HT1080 (cell line): ENCODE measurements at places on chromosomes 5 and 9. TPM values are rescaled to one million over a fixed set of nuclear protein-coding genes. Genes with fewer than 3 reads are reported as not detected.

DNA sequence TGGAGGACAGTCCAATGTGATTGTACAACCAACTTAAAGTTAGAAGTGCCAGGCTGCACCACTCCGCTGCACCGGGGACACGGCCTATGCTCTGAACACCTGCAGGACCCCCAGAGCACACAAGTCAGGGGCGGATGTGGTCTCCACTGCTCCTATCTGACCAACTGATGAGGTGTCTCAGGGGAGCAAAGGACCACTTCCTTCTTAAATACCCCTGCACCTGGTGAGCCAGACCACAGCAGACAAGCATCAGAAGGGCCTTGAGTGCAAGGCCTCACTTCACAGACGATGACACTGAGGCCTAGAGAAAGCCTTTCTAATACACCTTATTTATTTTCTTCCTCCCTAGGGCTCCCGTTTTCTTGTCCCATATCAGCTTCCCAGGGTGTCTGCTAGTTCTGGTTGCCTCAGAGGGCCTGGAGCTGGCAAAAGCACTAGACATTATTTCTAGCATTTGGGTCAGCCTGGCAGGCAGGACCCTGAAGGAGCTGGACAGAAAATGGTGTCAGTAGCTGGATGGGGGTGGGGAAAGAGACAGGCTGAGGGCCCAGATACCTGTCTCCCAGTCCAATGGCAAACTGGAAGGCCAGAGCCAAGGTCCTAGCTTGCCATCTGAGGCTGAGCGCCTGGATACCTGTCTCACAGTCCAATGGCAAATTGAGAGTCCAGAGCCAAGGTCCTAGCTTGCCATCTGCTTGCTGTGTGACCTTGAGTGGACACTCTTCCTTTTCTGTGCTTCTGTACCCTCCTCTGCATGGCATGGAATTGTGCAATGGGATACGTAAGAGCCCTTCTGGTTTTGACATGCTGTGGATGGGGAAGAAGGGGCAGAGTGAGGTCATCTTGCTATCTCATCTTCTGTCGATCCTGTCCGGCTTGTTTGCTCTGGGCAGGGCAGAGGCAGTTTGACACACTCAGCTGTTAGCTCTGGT, 9.0 kb downstream of the CCDC69 start:
- no peak for DNase-seq

DNA sequence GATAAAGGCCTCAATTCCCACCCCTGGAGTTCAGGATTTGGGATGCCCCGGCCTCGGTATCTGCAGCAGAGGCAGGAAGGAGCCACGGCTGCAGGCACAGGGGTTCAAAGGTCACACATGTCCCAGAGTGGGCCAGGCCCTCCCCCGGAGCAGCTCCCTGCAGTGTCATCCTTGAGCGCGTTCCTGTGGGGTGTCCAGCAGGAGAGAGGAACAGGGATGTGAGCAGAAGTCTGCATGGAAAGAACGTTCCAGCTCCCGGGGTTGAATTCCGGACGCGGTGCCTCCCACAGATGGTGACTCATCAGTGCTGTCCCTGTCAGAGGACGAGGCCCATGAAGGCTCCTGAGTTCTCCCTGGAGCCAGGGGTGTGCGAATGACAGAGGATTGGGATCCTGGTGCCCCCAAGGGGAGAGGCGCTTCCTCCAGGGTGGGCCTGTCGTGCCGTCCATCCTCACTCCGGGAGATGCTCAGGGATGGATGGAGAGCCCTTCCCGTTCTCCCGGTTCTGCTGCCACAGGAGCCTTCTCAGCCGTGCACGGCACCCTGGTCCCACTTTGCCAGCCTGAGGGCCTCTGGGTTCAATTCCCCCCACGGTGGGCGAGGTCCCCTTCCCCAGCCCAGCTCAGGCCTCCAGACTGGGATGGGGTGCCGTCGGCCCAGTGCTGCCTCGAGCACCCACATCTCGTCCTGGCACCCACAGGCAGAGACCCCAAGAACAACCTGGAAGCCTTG, 3.1 kb downstream of the LCN1 start:
- DNase-seq: peak; percentile 68

The ATP10B gene
- total RNA-seq: not detected in 2 replicates

- no peak for DNase-seq
Measured at GRCh38 chr9:33143241-33143661, 23.9 kb downstream of the B4GALT1 start.

DNA sequence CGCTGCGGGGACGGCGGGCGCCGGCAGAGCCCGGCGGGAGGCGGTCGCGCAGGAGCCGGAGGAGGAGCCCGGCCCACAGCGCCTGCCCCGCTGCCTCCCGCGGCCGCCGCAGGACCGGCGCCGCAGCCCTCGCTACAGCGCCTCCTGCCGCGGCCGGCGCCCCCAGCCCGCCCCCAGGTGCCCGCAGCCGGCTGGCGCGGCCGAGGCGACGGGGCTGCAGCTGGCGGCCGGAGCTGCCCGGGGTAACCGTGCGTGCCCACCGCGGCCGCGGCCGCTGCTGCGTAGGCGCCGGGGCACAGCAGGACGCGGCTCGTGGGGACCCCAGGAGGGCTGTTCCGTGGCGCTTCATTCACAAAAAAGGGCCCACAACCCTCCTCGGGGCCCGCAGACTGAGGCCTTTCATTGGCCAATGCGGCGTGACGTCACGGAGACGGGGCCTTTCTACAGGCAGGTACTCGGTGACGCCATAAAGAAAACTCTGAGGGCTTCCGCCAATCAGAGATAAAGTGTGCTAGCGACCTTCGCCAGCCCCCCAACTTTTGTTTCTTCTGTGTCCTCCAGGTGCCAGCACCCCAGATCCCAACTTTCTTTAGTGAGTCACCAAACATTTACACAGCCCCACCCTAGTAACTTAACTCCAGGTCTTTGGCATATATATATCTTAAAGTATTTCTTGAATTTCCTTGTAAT, at the start of gene CDC14B:
TSS of gene CDC14B (minus strand) at position 353 of the 690 bp plus-strand sequence. CDS start 465 bp downstream, outside the sequence.
- DNase-seq: peak; percentile 80

The STPG3 gene
- total RNA-seq: not detected in 2 replicates

- no peak for DNase-seq
Measured at GRCh38 chr9:98502311-98502975, 206.3 kb downstream of the GABBR2 start.

GRCh38 chr5:16546732-16547131, 70.1 kb downstream of the RETREG1 start:
- no peak for DNase-seq

DNA sequence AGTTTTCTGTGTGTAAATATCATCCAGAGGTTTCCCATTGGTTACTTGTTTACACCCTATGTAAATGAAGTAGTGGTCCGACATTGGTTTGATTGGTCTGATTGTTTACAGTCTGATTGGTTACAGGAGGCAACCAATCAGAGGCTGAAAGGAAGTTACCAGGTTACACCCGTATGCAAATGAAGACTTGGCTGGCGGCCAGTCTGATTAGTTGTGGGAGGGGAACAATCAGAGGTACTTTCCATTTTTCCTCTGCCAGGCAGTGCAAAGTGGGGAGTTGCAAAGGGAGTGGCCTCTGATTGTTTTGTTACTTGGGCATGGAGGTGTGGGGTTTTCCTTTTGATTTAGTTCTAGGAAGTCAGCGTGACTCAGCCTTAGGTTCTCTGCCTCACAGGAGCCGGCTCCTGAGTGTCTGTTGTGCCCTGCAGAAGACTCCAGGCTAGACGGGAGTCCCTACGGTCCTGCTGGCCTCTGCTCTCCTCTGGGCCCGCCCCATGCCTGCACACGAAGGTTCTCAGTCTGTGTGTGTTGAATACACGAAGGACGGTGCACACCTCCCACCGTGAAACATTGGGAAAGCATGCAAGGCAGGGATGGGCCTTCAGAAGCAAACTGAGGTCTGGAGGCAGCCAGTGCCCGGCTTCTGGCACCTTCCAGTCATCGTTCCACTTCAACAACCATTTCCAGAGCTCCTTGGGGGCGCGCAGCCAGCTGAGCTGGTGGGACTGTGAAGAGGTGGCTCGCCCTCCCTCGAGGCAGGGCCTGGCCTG, 42.9 kb downstream of the OLFM1 start:
- peak; percentile 37 for DNase-seq

DNA sequence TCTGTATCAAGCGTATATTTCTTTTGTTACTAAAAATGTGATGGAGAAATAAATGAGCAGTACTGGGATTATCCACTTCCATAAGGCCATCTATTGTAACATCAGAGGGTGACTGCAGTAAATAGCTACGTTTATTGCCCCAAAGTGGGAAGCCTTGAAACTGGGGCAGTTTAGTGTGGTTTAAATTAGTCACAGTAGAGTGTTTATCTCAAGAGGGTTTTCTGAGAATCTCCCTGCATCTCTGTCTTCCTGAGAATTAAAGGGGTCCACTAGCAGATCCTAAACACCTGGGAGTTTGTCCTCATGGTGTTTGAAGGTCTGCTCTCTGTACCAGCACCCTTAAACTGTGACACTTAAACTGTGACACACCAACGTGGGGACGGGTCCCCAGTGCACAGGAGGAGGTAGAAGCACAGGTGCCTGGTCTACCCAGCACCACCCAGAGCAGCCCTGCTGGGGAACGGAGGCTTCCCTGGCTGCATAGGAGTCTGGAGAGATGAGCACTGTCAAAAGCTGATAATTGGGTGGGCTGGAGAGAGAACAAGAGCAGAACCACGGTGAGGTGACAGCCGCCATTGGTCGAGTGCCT, 25.2 kb downstream of the PRRC2B start:
- DNase-seq: no peak

The TAF11L14 gene
- total RNA-seq: not detected in 2 replicates

The FCN2 gene
- total RNA-seq: not detected in 2 replicates

GRCh38 chr5:168844922-168845296, 265.7 kb upstream of the PANK3 start:
- DNase-seq: no peak

GRCh38 chr5:134000696-134001453, 3.9 kb downstream of the VDAC1 start:
- no peak for DNase-seq

GRCh38 chr9:71302776-71303175, 181.4 kb upstream of the TRPM3 start:
- no peak for DNase-seq

GRCh38 chr5:141812512-141812911, 65.7 kb downstream of the PCDH1 start:
- no peak for DNase-seq

GRCh38 chr5:37940931-37941623, 101.2 kb upstream of the GDNF start:
- peak; percentile 8 for DNase-seq

- DNase-seq: no peak
Measured at GRCh38 chr5:135650081-135650480, 71.3 kb upstream of the CXCL14 start.

- peak; percentile 61 for DNase-seq
Measured at GRCh38 chr9:85900504-85901201, 40.3 kb upstream of the NAA35 start.

The EIF4EBP3 gene
- 0.80 TPM in 1 of 2 replicates, not detected in the other for total RNA-seq

- DNase-seq: no peak
Measured at GRCh38 chr5:1468629-1469527, 23.6 kb upstream of the SLC6A3 start.

GRCh38 chr5:143551820-143552251, 148.3 kb upstream of the NR3C1 start:
- no peak for DNase-seq

The AFAP1L1 gene
- 0.77 and 0.98 TPM in 2 replicates for total RNA-seq

GRCh38 chr5:169688106-169688505, 51.0 kb downstream of the DOCK2 start:
- peak; percentile 41 for DNase-seq

GRCh38 chr9:120619751-120620655, 40.0 kb upstream of the CDK5RAP2 start:
- DNase-seq: peak; percentile 69

- no peak for DNase-seq
Measured at GRCh38 chr5:94072116-94072515, 330.7 kb upstream of the POU5F2 start.

DNA sequence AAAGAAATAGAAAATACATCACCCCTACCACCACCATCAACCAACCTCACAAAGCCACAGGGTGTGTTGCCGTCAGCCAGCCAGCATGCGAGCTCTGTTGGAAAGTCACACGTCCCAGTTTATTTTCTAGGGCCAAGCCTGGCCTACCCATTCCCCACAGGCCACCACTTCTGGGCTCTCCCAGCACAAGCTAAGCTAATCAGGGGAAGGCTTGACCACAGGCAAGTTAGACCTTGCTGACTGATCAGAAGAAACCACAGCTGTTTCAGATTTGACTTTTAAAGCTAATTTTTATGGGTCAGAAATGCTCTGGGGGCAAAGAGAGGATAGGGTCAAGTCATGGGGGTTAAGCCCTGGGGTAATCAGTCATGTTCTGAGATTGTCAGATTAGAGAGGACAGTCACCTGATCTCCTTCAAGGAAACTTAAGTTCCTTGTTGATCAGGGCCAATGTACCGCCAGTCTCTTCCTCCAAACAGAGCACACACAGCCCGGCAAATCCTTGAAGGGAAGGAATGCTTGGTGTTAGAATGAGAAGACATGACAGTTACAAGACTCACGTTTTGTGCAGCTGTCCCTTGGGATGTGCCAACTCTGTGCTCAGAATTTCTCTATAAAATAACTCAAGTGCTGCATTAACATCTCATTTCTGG, 7.6 kb downstream of the SHB start:
- no peak for DNase-seq

- no peak for DNase-seq
Measured at GRCh38 chr9:115439641-115440040, 321.7 kb upstream of the TNC start.

DNA sequence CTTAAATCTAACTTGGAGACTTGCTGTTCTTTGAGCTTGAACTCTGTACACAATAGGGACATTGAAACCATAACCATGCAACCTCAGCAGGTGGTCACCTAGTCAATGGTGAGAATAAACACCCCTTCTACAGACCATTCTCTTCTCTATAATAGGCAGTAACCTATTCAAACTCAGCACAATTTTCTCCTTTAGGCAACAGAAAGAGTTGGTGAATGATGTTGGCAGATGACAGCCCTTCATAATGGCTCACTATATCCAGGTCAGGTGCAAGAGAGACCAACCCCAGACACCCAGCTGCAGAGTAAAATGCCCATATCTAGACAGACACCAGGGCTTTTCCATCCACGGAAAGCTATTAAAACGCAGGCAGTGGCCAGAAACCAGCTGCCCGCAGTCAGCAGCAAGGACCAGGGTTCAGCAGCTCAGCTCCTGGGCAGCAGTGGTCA, 106.7 kb downstream of the SERINC5 start:
- no peak for DNase-seq
